OCI-LY7 (cell line): ENCODE measurements at places on chromosomes 2 and 18. TPM values are rescaled to one million over a fixed set of nuclear protein-coding genes. Genes with fewer than 3 reads are reported as not detected.

- no peak for DNase-seq
Measured at GRCh38 chr2:77017355-77017745, 504.8 kb downstream of the LRRTM4 start.

DNA sequence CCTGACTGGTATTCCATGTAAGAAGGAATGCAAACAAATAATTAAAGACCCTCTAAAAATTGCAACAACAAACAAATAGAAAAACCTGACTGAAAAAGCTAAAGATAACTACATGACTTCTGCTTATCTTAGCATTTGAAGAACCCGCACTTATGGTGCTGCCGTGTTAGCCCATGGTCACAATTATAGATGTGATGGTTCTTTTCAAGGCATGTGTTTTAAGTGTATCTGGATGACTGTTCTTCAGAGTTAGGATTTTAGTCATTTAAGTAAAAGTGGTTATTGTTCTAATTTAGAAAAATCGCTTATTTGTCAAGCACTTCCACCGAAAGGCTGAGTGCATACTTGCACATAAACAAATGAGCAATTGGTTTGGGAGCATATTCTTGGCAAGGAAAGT, 77.3 kb downstream of the CPS1 start:
- DNase-seq = no peak

GRCh38 chr2:65501836-65502235, 69.4 kb upstream of the SPRED2 start:
- DNase-seq = no peak

- no peak for DNase-seq
Measured at GRCh38 chr2:17867133-17867532, 11.3 kb upstream of the KCNS3 start.

GRCh38 chr2:80016171-80016570, 288.4 kb downstream of the LRRTM1 start:
- DNase-seq = no peak

- DNase-seq = no peak
Measured at GRCh38 chr18:1994471-1994870, 576.8 kb downstream of the METTL4 start.

MAP3K19 gene
- not detected in 2 replicates for total RNA-seq

HTR2B gene
- total RNA-seq = not detected in 2 replicates

SFT2D3 gene
- 7.6 and 9.4 TPM in 2 replicates for total RNA-seq

CROCC2 gene
- not detected in 2 replicates for total RNA-seq
